ENCODE measurements at places on chromosomes 6 and 20. TPM values are rescaled to one million over a fixed set of nuclear protein-coding genes. Genes with fewer than 3 reads are reported as not detected.
A peak's percentile ranks its signal among the peaks of the same experiment; 100 is the strongest.

- H3K27ac ChIP-seq, result peak overlapping the region; percentile 97
- peaks cover 6% of the 10 kb centered on the region for H3K36me3 ChIP-seq
- DNase-seq, result no peak
- H3K4me1 ChIP-seq, result peaks cover 18% of the 10 kb centered on the region
- no peaks in the 10 kb centered on the region for H3K27me3 ChIP-seq
- H3K4me3 ChIP-seq, result peak overlapping the region; percentile 90
Observed at GRCh38 chr6:131136021-131136786, 937 bp downstream of the AKAP7 start.

The RAD21L1 gene
- total RNA-seq, result not detected

GRCh38 chr6:35258858-35259193 is 709 bp upstream of the ZNF76 start:
- peak overlapping the region; percentile 99 for H3K27ac ChIP-seq
- H3K36me3 ChIP-seq, result no peaks in the 10 kb centered on the region

The TBC1D22B gene
- 15.2 TPM for total RNA-seq

DNA sequence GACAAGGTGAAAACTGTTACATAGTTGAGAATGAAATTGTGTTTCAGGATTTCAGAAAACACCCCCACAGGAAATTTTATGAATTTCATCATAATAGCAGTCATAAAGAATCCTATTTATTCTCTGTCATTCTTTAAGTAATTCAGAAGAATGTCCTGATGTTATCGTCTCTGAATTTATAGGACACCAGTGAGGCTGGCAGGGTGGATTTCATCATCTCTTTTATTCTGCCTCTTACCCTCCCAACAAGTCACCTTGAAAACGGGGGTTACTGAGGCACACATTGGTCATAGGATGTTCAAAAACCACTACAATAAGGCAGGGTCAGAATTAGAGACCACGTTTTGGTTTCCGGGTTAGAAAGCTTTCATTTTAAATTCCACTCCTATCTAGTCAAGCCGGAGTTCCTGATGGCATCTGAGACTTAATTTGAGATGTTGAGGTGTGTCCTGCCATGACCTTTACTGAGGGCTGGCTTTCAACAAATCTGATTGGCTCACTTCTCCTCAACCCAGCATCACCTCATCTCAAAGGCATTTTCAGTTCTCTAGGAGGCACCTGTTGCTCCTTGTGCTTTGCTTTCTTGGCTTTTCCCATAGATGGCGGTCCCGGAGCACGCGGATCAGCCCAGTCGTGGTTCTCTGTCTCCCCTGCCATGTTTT is 230.6 kb upstream of the SUPT3H start:
- H3K27ac ChIP-seq, result peak overlapping the region; percentile 81
- H3K4me3 ChIP-seq, result no peak overlapping the region
- peaks cover 64% of the 10 kb centered on the region for H3K4me1 ChIP-seq

GRCh38 chr6:130182466-130182865 is 40.3 kb downstream of the SAMD3 start:
- H3K27me3 ChIP-seq, result no peaks in the 10 kb centered on the region
- H3K4me1 ChIP-seq, result no peaks in the 10 kb centered on the region
- H3K27ac ChIP-seq, result no peak overlapping the region
- no peak for DNase-seq

The CST9L gene
- total RNA-seq, result not detected

DNA sequence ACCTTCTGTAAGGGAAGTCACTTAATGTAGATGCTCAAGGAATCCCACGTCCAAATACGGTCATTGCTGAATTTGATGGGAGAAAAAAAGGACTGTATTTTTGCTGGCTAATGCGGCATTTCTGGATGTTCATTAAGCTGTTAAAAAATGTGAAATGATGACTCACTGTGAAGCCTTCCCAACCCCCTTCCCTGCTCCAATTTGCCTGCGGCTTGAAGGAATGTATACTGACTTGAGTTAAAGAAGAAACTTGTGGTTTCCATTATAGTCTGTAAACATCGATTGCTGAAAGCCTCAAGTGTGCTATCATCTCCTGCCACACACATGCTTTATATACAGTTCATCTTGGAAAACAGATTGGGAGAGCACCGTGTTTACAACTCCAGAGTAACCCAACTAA is 249.1 kb upstream of the JAG1 start:
- no peaks in the 10 kb centered on the region for H3K36me3 ChIP-seq
- DNase-seq, result no peak
- peak overlapping the region; percentile 62 for H3K27ac ChIP-seq
- H3K27me3 ChIP-seq, result peaks cover 4% of the 10 kb centered on the region

DNA sequence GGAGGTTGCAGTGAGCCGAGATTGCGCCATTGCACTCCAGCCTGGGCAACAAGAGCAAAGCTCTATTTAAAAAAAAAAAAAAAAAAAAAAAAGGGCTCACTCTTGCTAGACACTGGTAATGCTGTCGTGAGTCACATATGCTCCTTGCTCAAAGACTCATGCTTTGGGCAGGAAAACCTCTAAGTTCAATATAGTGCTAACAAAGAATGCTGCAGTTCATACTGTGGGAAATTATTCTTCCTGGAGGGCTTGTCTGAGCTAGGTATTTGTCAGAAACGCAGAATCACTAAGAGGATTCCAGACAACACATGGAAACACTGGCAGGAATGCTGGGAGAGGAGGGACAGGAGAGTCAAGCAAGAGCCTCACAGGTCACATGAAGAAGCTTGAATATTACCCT is 2.3 kb upstream of the LYRM2 start:
- H3K4me1 ChIP-seq, result peaks cover 18% of the 10 kb centered on the region
- H3K4me3 ChIP-seq, result no peak overlapping the region
- peaks cover 29% of the 10 kb centered on the region for H3K36me3 ChIP-seq
- peak overlapping the region; percentile 20 for H3K27ac ChIP-seq

DNA sequence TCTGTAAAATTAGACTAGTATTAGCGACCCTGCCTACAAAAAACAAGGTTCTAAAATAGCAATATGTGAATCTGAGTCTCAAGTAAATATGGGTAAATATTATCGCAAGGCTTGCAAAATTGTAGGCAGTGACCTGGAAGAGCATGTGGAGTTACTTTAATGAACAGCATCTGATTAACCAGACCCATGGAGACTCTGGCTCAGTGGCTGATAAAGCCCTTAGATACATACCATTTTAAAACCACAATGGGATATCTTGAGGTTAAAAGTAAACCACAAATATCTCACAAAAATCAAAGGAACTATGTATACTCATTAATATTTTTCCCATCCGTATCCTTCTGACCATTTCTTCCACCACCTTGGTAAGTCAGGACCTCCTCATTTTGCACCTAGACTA is 187.0 kb downstream of the MTFR2 start:
- peaks cover 27% of the 10 kb centered on the region for H3K4me1 ChIP-seq
- no peak overlapping the region for H3K27ac ChIP-seq
- DNase-seq, result no peak
- H3K36me3 ChIP-seq, result peaks cover 3% of the 10 kb centered on the region
- H3K4me3 ChIP-seq, result no peak overlapping the region

DNA sequence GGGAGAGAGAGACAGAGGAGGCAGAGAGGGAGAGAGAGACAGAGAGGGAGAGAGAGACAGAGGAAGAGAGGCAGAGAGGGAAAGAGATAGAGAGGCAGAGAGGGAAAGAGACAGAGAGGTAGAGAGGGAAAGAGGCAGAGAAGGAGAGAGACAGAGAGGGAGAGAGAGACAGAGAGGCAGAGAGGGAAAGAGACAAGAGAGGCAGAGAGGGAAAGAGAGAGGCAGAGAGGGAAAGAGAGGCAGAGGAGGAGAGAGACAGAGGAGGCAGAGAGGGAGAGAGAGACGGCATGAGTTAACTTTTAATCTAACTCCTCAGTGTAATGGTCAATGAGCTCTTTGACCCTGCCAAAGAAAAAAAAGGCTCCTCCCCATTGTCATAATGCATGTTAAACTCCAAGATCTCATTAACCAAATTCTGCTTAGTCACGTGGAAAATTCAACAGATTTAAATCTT is 7.1 kb downstream of the ELOVL2 start:
- H3K4me1 ChIP-seq, result peaks cover 4% of the 10 kb centered on the region
- no peak for DNase-seq
- H3K27me3 ChIP-seq, result peaks cover 13% of the 10 kb centered on the region
- H3K36me3 ChIP-seq, result no peaks in the 10 kb centered on the region
- H3K4me3 ChIP-seq, result no peak overlapping the region
- no peak overlapping the region for H3K27ac ChIP-seq

GRCh38 chr6:166589337-166589731 is 2.9 kb upstream of the RAMACL start:
- no peak overlapping the region for H3K4me3 ChIP-seq
- peak overlapping the region; percentile 71 for H3K27ac ChIP-seq
- no peaks in the 10 kb centered on the region for H3K36me3 ChIP-seq
- DNase-seq, result no peak
- no peaks in the 10 kb centered on the region for H3K27me3 ChIP-seq

The MTG2 gene
- total RNA-seq, result 29.5 TPM

The FUT9 gene
- total RNA-seq, result 2.7 TPM

DNA sequence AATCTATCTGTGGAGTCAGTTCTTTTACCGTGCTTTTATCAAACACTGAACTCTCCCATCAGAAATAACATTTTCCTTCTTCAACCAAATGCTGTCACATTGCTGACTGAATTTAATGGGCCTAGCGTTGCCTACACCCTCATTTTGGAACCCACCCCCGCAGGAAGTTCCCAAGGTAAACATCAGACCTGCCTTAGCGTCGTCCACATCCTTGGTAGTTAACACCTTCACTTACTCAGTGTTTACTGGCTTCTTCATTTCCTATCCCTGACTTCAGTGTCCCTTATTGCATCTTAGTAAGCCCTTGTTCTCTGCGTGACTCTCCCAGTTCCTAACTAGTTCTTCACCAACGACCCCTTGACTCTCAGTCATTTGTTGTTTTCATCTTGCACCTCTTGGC is 491.4 kb upstream of the SOX4 start:
- no peak for DNase-seq
- H3K36me3 ChIP-seq, result no peaks in the 10 kb centered on the region
- peaks cover 57% of the 10 kb centered on the region for H3K4me1 ChIP-seq
- no peaks in the 10 kb centered on the region for H3K27me3 ChIP-seq

GRCh38 chr6:144561455-144562043 is 276.4 kb downstream of the UTRN start:
- no peak overlapping the region for H3K27ac ChIP-seq
- peaks cover 7% of the 10 kb centered on the region for H3K36me3 ChIP-seq
- H3K27me3 ChIP-seq, result no peaks in the 10 kb centered on the region
- H3K4me3 ChIP-seq, result no peak overlapping the region
- no peak for DNase-seq

DNA sequence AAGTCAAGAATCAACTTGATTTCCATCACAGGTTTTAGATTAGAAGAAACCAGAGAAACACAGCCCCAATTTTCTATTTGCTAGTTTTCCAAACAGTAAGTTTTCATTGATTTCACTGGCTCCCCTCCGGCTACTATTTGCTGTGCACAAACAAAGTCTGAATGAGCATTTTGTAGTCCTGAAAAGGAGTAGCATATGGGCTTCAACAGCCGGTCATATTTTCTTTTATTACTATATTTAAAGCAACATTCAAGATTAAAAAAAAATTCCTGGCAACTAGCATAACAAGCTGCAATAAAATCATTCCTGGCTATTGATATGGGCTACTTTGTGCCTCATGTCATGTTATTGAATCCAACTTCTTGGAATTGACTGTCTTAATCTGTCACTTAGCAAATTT is 48.3 kb downstream of the CARMIL1 start:
- DNase-seq, result no peak
- H3K4me1 ChIP-seq, result peaks cover 26% of the 10 kb centered on the region
- no peaks in the 10 kb centered on the region for H3K36me3 ChIP-seq
- no peaks in the 10 kb centered on the region for H3K27me3 ChIP-seq
